ENCODE measurements at places on chromosomes 1 and 21.

DNA sequence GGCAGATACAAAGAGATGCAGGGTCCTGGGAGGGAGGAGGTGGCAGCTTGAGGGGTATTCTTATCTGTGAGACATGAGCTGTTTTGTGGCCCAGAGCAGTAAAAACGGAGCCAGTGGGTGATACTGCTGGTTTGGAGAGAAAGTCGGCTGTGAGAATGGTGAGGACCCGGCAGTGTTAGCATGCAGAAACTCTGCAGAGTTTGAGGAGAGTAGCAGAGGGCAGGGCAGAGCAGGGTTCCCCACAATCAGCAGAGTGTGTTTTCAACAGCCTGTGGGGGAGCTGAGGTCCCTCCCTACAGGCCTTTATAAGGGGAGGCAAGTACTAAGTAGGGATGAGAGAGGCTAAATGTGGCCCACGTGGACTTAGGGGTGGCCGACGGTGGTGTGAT, 423 bp downstream of the SLAMF8 start:
- DNase-seq: no peak

GRCh38 chr1:79807816-79808215, 801.3 kb upstream of the ADGRL4 start:
- DNase-seq: no peak

GRCh38 chr1:3609016-3609768, 2.1 kb downstream of the MEGF6 start:
- no peak for DNase-seq

DNA sequence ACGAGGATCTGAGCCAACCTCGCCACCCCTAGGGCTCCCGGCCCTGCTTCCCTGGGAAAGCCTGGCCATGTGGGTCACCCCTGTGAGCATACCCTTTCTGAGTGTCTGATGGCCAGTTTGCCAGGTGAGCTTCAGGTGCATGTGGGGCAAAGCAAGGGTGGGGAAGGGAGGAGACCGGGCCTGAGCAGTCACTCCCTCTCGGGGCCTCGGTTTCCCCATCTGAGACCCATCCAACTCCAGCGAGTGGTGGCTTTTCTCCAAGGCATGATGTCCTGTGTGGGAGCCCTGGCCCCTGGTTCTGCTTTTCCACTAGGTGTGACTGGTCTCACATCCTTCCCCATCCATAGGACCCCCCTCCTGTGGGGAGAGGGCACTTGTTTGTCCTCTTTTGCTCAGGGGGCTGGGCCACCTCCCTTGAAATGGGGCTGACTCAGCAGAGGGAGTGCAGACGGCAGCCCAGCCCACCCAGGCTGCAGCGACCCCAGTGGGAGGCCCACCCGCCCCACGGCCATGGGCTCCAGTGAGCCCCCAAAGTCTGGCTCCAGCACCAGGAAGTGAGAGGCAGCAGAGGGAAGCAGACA, 1.7 kb upstream of the WNT9A start:
- DNase-seq: no peak

GRCh38 chr1:17682400-17682799, 72.7 kb upstream of the ACTL8 start:
- no peak for DNase-seq

GRCh38 chr1:244011786-244012185, 39.3 kb upstream of the ZBTB18 start:
- DNase-seq: no peak

GRCh38 chr1:61156576-61157467, 74.5 kb downstream of the NFIA start:
- no peak for DNase-seq

DNA sequence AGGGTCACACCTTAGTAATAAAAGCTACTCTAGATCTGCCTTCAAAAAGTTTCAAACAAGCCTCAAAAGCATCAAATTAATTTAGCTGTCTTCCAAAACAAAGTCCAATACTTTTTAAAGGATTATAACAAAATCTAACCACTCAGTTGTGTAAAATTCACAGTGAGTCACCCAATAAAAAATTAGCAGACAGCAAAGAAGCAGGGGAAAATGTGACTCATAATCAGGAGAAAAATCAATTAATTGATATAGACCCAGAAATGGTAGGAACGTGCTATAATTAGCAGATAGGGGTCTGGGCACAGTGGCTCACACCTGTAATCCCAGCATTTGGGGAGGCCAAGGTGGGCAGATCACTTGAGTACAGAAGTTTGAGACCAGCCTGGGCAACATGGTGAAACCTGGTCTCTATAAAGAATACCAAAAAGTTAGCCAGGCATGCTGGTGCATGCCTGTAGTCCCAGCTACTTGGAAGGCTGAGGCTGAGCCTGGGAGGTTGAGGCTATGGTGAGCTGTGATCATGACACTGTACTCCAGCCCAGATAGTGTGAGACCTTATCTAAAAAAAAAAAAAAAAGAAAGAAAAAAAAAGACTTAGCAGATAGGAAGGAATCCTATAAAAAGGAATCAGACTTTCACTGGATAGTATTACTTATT, 8.1 kb upstream of the MYOG start:
- no peak for DNase-seq

- no peak for DNase-seq
Measured at GRCh38 chr1:4972761-4973320, 318.4 kb downstream of the AJAP1 start.

Data from stimulated activated CD4-positive, alpha-beta T cell treated with anti-CD3 and anti-CD28 coated beads, Interleukin-4, amount 100 ng/mL, for 1 hour (primary cell).